ENCODE measurements at places on chromosomes 6 and 20.
A peak's percentile ranks its signal among the peaks of the same experiment; 100 is the strongest.

- no peak for DNase-seq
Measured at GRCh38 chr6:46175446-46175845, 4.7 kb upstream of the ENPP5 start.

GRCh38 chr6:1470040-1470439 lies 80.7 kb downstream of the FOXF2 start:
- no peak for DNase-seq

DNA sequence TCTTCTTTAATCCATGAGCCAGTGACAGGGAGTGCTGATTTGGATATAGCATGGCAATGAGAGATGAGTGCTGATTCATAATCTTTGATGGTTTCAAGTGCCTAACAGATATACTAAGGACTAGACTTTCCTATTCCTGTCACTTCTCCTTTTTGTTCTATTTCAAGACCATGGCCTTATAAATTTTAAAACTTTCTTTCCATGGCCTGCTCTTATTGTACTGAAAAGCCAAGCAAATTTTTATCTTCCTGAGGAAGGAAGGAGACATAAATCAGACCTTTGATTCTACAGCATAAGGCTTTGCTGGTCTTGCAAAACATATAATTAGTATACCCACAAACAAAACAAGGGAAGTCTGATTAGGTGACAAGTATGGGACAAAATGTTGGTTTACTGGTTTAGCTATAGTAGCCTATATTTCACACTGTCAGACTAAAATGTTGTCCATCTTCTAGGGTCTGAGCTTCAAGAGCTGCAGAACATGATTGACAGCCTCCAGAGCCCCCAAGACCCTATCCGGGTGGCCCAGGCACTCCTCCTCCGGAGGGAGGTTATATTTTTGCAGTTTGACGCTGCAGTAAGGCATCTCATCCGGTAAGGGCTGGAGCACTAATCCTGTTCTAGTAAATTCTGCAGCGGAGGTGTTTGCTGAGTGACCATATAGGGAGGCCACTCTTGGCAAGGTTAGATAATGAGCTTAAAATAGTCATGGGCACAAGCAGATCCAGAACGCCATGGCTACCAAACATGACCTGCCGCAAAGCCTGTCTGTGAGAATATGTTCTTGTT lies 82.3 kb downstream of the CD164 start:
- DNase-seq: no peak

GRCh38 chr20:10476319-10476724 lies 41.2 kb downstream of the SLX4IP start:
- DNase-seq: no peak

DNA sequence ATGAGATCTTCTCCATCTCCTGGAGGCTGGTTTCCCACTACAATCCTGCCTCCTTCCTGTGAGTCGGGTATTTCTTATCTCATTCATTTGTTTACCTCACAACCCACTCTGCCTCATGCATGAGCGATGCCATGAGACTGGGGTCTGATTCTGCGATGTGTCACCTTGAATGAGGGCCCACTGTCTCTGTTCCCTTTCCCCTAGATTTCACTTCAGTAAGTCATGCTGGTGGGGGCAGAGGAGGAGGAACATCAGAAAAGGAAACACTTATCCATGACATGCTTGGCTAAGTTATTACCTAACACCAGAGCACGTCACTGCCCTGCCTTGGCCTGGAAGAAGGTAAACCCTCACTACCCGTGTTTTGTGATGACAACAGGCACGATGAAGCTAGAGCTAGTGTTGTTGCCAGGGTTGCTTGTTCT lies 337.4 kb upstream of the PRDM1 start:
- DNase-seq: no peak

DNA sequence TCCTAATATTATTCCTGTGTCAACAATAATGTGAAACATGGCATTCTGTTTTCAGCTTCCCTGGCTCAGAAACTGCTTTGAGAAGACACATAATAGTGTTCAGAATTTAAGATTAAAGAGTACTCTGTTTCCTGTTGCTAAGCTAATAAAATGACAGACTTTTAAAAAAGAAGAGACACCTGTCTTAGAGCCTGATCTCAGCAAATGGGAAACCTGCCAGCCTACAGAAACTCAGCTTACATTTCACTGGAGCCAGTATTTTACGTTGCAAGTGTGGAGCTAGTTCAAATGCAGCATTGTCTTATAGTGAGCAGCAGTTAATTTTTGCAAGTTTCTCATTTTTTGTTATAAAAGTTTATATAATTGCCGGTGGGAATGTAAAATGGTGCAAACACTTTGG lies 28.8 kb downstream of the KIZ start:
- no peak for DNase-seq

DNA sequence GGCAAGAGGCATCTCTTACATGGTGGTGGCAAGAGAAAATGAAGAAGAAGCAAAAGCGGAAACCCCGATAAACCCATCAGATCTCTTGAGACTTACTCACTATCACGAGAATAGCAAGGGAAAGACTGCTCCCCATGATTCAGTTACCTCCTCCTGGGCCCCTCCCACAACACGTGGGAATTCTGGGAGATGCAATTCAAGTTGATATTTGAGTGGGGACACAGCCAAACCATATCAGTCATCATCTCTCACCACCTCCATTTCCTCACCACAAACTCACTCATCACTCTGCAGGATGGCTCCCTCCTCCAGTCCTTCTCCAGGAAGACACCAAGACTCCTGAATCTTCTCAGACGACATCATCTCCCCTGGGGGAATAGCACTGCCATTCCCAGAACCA lies 25.8 kb upstream of the SLC16A10 start:
- no peak for DNase-seq

GRCh38 chr20:36956016-36956415 lies 4.5 kb upstream of the SAMHD1 start:
- DNase-seq: no peak

GRCh38 chr6:95142101-95142500 lies 435.2 kb upstream of the MANEA start:
- no peak for DNase-seq

GRCh38 chr6:16318538-16318937 lies 80.2 kb downstream of the GMPR start:
- DNase-seq: no peak

GRCh38 chr20:15637950-15638754 lies 935.1 kb downstream of the KIF16B start:
- no peak for DNase-seq

- no peak for DNase-seq
Measured at GRCh38 chr20:33076662-33077372, 2.6 kb upstream of the BPIFB4 start.

DNA sequence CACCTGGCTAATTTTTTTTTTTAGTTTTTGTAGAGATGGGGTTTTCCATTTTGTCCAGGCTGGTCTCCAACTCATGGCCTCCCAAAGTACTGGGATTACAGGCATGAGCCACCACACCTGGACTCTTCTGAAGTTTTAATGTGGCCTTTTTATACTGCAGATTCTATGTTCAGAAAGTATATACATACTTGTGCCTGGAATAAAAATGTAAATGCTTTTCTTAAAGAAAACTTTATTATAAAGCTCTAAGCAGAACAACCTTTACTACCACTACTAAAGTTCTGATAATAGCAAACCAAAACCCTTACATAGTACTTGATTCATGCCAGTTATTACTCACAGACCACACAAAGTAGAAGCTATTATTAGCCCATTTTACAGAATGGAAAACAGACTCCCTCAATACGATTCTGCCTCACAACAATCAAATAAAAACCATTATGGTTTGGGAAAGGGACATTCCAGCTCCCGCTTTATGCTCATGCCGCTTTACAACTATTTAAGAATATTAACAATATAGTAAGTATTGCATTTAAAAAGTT lies 5.3 kb downstream of the PHIP start:
- DNase-seq: no peak

DNA sequence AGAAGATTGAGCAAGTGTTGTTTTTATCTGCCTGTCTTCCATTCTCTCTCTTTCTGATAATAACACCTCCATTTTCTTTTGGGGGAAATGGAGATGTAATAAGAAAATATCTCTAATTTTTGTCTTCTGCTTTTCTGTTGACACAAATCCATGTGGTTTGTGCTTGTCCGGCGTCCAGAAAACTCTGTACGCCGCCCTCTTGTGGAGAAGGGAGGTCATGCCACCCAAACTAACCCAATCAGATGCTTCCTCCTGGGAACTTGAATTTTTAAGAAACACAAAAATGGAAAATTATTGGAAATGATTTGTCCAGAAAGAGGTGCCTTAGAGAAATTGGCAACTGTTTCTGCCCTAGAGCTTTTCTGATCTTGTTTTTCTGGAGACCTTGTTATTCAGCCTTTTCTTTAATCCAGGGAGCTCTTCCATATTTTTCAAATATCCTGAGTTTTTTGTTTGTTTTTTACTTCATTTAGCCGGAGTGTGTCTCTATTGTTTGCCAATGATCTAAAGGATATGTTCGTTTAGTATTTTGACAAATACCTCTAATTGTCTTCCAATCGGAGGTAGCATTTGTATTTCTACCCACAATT lies 17.8 kb upstream of the FNDC1 start:
- DNase-seq: no peak

DNA sequence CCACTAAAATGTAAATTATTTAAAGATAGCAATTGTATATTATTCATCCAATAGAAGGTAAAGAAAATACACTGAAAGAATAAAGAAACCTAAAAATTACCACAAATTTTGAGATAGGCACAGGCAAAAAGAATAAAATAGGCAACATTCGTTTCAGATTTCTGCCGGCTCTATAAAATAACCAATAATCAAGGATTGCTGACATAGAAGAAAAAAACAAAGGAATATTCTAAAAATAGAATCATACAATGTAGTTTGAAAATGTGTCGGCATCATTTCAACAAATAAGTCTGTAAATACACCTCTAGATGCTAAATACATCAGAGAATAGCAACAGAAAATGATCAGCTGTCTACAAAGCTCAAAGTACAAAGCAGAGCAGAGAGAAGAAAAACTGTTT lies 973.3 kb downstream of the EPHA7 start:
- DNase-seq: no peak

DNA sequence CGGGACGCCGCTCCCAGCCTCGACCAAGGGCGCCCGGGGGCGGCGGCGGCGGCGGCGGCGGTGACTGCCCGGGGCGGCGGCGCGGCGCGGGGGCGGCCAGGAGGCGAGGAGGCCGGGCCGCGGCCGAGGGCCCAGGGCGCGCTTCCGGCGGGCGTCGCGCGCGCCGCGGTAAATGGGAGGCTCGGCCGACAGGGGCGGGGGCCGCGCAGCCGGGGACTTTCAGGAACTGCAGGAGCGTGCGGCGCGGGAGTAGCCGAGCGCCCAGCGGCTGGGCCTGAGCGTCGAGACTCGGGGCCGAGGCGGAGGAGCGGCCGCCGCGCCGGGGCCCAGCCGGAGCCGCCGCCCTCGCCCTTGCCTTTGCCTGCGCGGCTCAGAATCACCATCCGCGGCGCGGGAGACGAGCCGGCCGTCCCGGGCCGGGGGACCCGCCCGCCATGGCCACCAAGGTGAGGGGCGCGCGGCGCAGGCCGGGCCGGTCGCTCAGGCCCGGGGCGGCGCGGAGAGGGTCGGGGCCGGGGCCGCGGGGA lies at the start of gene SNX9:
Gene SNX9 (plus strand): TSS at position 246 of the 527 bp plus-strand sequence. CDS start 189 bp downstream, at position 435.
- DNase-seq: no peak

DNA sequence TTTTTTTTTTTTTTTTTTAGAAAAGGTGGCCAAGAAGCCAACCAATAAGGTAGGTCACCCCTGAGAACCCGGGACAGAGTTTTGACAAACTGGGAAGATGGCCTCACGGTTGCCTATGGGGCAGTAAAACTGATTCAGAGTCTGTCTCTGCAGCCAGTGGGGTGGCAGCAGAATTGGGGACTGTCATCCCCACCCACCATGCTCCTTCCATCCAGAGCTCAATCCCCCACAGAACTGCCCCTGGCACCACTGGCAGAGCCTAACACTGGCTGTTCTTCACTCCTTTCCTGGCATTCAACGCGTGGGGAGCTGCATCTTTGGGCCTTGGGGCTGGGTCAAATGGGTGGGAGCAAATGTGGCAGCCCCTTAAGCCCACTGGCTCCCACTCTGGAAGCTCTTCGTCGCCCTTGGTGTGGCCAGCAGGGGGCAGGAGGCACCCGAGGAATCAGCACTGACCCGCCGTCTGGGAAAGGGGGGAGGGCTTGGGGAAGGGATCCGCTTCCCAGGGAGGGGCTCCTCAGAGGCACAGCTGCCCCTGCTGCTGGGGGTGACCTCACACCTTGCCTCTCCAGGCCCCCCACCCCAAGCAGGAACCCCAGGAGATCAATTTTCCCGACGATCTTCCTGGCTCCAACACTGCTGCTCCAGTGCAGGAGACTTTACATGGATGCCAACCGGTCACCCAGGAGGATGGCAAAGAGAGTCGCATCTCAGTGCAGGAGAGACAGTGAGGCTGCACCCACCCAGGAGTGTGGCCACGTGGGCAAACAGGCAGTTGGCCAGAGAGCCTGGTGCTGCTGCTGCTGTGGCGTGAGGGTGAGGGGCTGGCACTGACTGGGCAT lies 10.4 kb downstream of the CD40 start:
- peak; percentile 38 for DNase-seq

DNA sequence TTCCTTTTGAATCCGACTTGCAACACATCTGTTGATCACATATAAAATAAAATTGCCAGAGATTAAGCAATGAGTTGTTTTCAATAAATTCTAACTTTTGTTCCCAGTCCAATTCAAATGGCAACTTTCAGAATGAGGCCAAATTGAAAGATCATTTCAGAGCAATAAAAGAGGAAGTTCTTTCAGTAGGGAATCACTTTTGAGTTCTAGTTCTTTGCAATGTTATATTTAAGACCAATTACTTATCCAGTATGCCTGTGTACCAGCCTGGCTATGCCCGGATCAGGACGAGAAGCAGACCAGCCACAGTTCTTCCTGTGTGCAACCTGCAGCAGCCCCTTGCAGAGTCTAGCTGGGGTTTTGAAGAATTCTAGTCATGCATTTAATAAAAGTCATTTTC lies 232.5 kb downstream of the BTBD9 start:
- no peak for DNase-seq

DNA sequence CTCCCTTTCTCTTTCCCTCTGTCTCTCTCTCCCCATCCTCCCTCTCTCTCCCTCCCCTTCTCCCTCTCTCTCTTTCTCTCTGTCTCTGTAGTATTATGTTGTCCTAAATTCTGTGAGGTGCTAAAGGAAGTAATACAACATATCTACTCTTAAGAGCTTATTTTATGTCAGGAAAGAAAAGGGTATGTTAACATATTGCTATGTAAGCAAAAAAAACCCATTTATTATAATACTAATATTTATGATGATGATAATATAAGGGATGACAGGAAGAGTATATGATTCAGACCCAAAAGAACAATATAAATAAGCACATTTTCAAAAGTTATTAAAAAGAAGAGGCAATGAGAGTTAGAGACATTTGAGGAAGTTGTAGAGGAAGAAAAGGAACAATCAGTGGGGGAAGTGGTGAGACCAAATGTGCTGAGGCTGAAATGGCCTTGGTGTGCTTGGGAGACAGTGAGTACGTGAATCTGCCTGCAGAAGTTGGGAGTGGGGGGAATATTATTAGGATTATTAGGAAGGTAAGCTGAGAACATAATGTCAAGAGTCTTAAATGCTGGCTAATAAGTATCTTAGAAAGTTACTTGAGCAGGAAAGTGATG lies 303.6 kb upstream of the FERMT1 start:
- no peak for DNase-seq

- DNase-seq: no peak
Measured at GRCh38 chr20:53316206-53316937, 277.3 kb downstream of the ZNF217 start.

GRCh38 chr20:4972506-4973251 lies 28.6 kb downstream of the SLC23A2 start:
- no peak for DNase-seq
